ENCODE measurements at places on chromosomes 1 and 21. TPM values are rescaled to one million over a fixed set of nuclear protein-coding genes. Genes with fewer than 3 reads are reported as not detected.

DNA sequence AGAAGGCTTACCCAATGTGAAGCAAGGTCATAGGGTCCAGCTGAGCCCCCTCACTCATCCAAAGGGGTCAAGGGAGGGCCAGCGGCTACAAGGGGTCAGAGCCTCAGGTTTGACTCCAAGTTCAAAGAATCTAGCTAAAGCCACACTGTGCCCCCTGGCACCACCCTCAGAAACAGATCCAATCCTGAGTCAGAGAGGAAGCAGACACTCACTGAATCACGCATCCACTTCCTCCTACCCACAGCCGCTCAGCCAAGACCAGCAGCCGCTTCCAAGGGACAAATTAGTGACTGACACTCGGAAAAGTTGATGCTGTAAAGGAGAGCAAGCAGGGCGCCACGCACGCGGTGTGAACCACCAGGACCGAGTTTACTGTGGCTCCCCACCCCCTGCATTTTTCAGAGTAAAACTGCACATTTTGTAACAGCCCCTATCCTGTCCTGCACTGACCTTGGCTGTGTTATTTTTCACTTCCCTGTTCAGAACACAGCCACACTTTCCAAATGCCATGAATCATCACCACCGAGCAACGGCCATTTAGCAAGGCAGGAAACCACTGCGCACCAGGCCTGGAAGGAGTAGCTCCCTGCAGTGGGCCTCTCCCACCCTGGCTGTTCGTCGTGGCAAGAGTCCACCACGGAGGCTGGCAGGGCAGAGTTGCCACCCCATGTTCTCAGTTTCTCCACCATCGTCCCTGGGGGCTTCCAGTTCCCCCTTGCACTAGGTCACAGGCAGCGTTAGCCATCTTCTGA lies 147.8 kb downstream of the TOMM20 start:
- peak; percentile 66 for DNase-seq

Gene HSD3B1
- not detected for total RNA-seq

GRCh38 chr1:160672789-160673695 lies 26.2 kb upstream of the SLAMF1 start:
- no peak for DNase-seq

DNA sequence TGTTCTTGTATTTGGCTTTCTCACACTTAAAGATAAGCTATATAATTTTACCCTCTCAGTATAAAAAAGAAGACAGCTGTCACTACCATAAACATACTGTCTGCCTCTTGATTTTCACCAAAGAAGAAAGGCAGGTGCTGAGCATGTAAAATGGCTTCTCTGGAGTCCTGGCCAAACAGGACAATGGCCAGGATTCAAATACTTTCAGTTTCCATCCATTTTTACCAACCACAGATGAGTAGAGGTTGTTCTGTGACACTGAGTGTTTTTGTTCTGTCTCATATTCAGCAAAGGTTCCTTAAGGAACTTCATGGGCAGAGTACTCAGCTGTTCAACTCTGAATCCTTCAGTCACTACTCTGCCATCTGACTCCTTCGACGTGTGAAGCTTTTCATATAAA lies 29.4 kb upstream of the RAB3GAP2 start:
- DNase-seq, result no peak

DNA sequence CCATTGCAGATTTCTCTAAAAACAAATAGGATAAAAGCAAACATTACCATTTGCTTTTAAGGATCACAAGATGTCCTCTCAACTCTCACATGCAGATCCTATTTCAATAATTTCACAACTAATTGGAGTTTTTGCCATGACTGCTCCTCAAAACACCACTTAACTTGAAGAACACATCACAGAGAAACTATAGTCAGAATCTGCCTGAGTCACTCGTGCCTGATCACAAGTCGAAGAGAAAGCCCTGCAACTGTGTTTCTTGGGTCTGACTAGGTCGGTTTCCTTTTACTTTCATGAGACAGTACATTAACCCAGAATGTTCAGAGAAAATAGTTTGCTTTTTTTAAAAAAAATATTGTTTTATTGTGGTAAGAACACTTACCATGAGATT lies 46.3 kb upstream of the SMYD2 start:
- no peak for DNase-seq

- DNase-seq, result no peak
These were observed 25.1 kb downstream of the RRP1 start for GRCh38 chr21:43814215-43815106.
